ENCODE measurements at places on chromosomes 12 and 14.

- DNase-seq = no peak
These were observed 18.6 kb upstream of the GALNT8 start for GRCh38 chr12:4701395-4702190.

- no peak for DNase-seq
These were observed 2.0 kb downstream of the TMTC1 start for GRCh38 chr12:29781705-29782266.

- DNase-seq = no peak
These were observed 201.5 kb downstream of the FOXN3 start for GRCh38 chr14:89215531-89215930.

- DNase-seq = no peak
These were observed 146.3 kb downstream of the LRIG3 start for GRCh38 chr12:58773986-58774385.

DNA sequence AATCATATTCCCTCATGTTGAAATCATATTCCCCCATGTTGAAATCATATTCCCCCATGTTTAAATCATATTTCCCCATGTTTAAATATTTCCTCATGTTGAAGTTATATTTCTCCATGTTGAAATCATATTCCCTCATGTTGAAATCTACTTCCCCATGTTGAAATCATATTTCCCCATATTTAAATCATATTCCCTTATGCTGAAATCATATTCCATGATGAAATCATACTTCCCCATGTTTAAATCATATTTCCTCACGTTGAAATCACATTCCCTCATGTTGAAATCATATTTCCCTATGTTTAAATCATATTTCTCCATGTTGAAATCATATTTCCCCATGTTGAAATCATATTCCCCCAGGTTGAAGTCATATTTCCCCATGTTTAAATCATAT, 34.6 kb upstream of the ADGRD1 start:
- no peak for DNase-seq

- no peak for DNase-seq
These were observed 17.1 kb downstream of the PAPLN start for GRCh38 chr14:73254247-73255004.

- DNase-seq = no peak
These were observed 51.2 kb upstream of the CERS5 start for GRCh38 chr12:50218386-50218785.

DNA sequence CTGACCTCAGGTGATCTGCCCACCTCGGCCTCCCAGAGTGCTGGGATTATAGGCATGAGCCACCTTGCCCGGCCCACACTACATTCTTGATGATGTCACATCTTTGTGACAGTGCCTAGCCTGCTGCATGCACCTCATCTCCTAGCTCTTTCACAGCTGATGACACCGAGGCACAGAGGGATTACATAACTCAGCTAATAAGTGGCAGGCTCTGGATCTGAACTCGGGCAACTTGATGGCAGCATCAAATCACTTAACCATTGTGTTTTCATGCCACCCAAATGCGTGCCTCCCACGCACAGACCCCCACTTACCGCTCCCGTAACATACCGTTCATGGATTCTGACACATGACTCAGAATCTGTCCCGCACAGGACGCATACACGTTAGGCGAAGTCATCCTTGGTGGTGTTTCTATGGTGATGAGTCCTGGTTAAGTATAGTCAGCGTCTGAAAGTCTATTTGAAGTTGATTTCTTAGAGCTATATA, 7.4 kb downstream of the TMEM120B start:
- peak; percentile 22 for DNase-seq

- DNase-seq = no peak
These were observed 103.3 kb downstream of the CALM1 start for GRCh38 chr14:90499908-90500664.

DNA sequence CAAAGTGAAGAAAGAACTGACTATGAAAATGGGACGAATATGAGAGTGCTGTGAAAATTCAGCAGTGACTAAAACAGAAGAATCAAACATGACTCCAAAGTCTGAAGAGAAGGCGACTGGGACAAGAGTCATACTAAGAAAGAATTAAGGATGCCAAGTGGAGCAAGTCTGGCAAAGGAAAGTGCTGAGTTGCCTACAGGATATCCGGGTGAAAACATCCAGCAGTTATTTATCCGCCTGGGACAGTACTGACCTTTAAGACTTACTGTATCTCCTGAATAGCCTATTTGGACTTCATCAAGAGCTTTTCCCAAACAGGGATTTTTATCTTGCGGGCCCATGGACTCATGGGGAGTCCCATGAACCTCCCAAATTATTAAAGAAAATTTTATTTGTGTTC, 41.1 kb downstream of the KICS2 start:
- no peak for DNase-seq

GRCh38 chr12:42706321-42706720, 116.8 kb upstream of the PRICKLE1 start:
- DNase-seq = no peak

- DNase-seq = no peak
These were observed 27.6 kb upstream of the NOS1 start for GRCh38 chr12:117388951-117389446.

- no peak for DNase-seq
These were observed 40.4 kb upstream of the BTG1 start for GRCh38 chr12:92186038-92186470.

DNA sequence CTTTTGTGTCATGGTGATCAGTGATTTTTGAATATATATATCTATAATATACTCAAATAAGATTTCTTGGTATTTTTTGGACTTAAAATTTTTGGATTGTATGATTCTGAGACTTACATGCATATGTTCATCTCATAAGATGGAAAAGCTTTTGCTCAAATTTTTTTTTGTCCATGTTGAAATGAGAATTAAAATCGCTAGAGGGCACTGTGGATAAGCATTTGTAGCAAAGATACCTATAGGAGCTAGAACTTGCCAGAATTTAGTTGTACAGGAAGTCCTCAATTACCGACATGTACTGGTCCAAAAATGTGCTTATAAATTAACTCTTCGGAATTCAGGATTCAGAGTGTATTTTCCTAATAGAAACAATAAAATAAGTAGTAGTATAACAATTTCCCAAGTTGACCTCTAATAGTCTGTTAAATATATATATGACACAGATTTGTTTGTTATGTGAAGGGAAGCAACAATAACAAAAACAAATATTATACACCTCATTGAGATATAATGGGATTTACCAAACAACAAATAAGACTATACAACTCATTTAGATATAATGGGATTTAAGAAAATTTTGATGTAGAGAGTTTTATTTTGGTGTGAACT, 179.6 kb downstream of the TMEM117 start:
- DNase-seq = peak; percentile 56

DNA sequence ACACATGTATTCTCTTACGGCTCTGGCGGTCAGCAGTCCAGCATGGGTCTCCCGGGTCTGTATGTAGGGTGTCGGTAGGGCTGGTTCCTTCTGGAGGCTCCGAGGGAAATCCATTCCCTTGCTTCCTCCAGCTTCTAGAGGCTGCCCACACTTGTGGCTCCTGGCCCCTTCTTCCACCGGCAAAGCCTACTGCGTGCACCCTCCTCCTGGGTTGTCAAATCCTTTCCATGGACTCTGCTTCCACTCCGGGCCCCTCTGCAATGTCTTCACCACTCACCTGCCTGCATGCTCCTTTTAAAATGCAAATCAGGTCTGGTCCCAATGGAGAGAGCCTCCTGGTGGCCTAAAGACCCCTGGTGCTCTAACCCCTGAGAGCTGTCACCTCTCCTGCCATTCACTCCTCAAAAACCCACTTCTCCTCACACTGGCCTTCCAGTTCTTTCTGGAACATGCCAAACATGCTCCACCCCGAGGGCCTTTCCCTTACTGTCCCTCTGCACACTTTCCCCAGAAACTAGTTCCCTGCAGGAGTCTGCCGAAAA, 108.5 kb downstream of the DICER1 start:
- no peak for DNase-seq

- no peak for DNase-seq
These were observed 1.0 kb downstream of the ITGA7 start for GRCh38 chr12:55706568-55707218.

DNA sequence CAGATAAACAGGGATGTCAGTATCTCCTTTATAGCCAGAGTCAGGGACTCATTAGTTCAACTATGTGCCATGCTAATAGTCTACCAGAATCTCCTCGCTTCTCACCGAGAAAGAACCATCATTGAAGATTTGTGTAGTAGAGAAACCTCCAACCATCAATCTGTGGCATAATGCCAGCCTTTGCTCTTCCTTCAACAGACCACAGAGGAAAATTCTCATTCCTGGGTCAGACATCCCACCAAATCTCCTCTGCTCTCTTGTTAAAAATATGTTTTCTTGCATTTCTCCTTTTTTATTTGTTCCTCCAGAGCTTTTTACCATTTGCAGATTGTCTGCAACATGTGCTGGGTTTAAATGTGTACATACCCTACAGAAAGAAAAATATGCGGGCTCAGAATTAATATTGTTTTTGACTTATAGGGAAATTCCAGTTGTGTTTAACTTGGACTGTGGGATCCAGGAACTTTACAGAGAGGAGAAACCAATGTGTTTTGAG, 64.9 kb downstream of the LLPH start:
- no peak for DNase-seq

- DNase-seq = no peak
These were observed 2.1 kb upstream of the BDKRB2 start for GRCh38 chr14:96202441-96203094.

DNA sequence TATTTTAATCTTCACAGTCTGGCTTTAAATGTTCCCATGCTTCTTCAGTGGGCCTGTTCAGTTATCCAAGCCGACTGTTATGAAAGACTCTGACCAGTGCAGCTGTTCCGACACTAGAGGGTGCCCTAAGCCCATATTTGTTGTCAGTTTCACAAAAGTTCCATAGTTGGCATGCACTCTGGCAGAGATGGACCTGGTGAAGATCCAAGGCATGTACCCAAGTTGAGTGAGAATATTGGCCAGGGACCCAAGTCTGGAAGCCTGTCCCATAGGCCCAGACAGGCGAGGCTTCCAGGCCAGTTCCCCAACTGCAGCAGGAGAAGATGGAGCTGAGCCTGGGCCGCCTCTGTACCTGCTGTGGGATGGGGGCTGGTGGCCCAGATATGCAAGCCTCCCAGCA, 27.4 kb upstream of the GUCY2C start:
- peak; percentile 66 for DNase-seq

- no peak for DNase-seq
These were observed 34.0 kb downstream of the ALG10B start for GRCh38 chr12:38350342-38351174.

DNA sequence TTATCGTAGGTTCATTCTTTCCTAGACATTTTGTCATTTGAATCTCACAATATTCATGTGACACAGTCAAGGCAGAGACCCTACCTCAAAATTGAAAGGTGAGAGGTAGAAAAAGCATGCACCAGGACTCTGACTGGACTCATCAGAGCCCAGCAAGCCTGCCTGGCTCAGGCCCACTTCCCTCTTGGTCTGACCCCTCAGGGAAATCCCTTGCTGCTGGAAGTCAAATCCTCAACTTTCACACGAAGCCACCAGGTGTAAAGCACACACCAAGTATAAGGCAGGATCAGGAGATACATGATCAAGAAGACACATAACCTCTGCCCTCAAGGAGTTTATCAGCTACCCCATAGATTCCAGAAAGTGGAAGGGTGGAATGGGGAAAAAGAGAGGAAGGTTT, 18.8 kb downstream of the NIN start:
- DNase-seq = no peak

- DNase-seq = no peak
These were observed 508.5 kb downstream of the FUT8 start for GRCh38 chr14:65920996-65921395.

DNA sequence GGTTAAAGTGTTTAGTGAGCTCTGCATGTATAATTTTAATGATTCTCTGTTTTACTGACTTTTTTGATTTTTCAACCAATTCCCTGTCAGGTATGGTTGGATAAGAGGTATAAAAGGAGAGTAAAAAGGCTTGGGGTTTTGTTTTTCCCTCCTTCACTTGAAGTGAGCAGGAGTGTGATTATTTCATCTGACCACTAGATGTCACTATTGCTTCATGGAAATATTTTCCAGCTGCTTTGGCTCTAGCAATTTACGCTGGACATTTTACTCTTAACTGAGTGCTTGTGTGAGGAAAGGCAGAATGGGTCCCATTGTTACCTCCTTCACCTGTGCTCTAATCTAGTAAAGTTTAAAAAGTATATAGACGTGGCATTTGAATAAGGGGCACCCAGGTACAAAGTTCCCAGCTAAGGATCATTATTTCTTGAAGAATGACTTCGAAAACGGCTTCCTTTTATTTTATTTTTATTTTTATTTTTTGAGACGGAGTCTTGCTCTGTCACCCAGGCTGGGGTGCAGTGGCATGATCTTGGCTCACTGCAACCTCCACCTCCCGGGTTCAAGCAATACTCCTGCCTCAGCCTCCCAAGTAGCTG, 66.5 kb downstream of the TBC1D30 start:
- DNase-seq = peak; percentile 72

DNA sequence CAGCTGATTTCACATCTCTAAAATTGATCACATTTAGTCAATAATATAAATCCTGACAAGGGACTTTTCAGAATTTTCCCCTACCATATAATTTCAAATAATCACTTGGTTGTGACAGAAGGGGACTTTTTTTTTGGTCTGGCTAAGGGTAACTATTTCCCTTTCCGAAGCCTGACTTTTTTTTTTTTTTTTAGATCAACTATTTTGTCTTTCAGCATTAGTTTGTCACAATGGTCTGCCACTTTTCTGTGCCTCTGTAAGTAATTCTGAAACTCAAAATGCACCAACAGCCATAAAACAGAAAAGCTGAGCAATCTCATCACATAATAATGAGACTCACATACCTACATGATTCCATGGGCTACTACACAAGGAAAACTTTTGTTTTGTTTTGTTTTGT, 266.4 kb downstream of the SSPN start:
- DNase-seq = no peak

- DNase-seq = no peak
These were observed 79.5 kb downstream of the EGLN3 start for GRCh38 chr14:33871394-33871793.

GRCh38 chr12:30696103-30696408, 387 bp upstream of the IPO8 start:
- DNase-seq = no peak

DNA sequence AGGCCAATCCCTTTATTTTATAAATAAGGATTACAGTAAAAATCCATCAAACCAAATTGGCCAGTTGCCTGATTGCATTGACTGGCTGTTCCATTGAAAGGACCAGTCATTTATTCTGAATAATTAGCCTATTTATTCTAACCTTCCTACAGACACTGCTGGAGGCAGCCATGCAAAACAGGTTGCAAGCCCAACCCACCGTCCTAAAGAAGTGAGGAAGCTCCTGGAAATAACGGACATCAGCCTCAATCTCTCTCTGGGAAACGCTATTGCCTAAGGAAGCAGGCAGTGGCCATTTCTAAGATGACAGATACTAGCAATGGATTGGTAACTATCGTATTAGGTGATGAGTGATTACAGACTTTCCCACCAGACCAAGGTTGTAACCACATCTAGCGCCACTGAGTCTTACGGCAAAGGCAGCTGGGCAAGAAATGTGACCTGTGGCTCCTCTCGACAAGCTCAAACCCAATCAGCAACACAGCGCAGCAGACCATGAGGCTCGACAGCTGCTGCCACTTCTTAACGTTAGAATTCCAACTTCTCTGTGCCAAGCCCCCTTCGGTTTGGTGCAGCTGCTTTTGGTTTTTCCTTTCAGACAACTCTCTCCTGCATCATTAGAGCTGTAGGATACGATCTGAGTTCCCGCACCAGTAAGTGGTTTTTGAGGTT, 134.2 kb downstream of the KCNK10 start:
- no peak for DNase-seq
